ENCODE measurements at places on chromosomes 5 and 9.

- no peak for DNase-seq
Measured at GRCh38 chr5:109605207-109605730, 84.5 kb upstream of the MAN2A1 start.

- DNase-seq: no peak
Measured at GRCh38 chr9:113695901-113696300, 180.2 kb upstream of the ZNF618 start.

GRCh38 chr9:123655681-123656423 lies 274.1 kb downstream of the DENND1A start:
- DNase-seq: no peak

- no peak for DNase-seq
Measured at GRCh38 chr9:13388157-13388556, 108.7 kb upstream of the MPDZ start.

DNA sequence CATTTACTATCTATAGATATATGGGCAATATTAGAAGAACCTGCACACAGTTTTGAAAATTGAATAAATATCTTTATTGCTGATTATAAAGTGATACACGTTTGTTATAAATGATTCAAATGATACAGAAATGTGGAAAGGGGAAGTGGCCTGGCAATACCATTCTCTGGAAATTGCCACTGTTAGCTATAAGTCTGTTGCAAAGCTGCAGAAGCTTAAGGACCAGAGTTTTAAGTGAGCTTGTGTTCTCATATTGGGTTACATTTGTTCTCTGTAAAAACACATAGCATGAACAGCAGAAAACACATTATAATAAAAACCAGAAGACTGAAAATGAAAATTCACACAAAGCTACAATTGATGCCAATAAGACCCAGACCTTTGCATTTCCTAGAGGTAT lies 59.6 kb downstream of the RASGRF2 start:
- DNase-seq: no peak

GRCh38 chr5:6583049-6583880 lies 49.6 kb downstream of the NSUN2 start:
- DNase-seq: no peak

GRCh38 chr5:174418809-174419539 lies 305.4 kb upstream of the MSX2 start:
- no peak for DNase-seq

DNA sequence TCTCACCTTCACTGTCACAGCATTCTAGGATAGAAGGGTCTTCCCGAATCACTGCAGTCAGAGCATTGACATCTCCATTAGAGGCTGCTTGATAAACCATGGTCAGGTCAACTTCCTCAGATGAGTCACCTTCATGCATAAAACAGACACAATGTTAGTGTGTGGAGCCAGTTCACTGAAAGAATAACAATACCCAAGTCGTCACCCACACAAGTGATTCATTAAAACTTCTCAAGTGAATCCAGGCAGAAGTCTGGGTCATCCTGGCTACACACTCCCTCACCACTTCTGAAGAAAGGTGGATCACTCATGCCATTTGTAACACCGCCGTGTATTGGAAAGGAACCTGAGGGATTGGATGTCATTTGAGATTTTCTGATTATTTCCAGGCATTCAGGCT lies 49.6 kb downstream of the ANKRD55 start:
- DNase-seq: peak; percentile 56

GRCh38 chr9:133304477-133305377 lies 29.7 kb upstream of the ABO start:
- no peak for DNase-seq

DNA sequence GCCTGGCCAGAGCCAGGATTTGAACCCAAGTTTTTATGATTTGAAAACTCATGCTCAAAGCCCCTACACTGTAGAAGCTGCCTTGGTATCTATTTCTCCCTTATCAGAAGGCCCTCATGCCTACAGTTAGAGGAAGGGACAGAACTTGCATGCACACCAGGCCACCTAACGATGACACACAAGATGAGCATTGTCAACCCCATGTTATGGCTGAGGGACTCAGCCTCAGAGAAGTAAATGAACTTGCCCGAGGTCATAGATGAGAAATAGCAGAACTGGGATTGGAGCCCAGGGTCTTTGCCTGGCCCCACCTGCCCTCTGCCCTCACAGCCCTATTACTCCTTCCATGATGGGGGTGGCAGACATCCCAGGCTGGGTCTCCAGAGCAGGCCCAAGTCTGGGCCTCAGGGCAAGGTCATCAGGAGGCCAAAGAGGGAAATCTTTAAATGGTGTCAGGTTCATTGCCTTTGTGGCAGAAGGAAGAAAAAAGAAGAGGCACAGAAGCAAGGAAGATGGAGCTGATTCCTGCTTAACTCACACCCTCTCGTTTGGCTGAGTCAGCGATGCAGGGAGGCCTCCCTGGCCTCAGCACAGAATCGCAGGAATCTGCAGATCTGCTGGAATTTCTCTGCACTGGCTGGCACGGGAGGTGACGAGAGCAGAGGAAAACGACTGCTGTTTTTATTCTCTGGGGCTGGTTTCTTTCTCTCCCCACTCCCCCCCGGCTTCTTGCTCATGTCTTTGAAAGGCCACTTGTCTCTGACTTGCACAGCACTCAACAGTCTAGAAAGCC lies 20.6 kb upstream of the CRB2 start:
- peak; percentile 24 for DNase-seq

DNA sequence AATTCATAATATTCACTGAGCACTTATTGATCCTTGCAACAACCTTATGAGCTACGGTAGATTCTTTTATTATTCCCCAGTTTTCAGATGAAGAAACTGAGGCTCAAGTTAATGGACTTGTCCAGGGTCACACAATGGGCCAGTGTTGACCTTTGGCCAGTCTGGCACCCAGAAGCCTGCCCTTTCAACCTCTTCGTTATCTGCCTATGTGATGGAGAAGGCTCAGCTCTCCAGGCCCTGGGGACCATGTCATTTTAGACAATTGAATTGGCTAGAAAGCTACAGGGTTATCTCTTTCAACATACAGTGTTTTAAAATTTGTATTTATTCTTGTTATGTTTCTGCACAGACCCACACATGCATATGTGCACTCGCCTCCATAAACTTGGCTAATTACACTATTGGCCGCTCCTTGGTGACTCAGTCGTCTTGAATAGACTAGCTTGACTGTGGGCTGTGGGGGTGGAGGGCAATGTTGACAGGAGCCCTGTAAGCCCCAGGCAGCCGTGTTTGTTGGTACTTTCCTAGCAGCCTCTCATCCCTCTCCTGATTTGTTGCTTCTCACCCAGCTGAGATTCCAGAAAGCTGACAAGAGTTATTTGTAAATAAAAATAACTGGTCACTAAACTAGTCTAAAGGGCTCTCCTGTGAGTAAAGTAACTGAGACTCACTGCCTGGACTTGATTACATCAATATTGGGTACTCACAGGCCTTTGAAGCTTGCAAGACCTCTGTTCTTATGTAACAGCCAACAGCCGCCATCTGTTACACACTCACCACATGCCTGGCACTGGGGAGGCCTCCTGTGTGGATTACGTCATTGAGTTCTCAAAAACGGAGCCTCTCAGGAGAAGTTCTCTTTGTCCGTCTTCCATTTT lies 8.5 kb upstream of the ANGPTL2 start:
- peak; percentile 78 for DNase-seq

DNA sequence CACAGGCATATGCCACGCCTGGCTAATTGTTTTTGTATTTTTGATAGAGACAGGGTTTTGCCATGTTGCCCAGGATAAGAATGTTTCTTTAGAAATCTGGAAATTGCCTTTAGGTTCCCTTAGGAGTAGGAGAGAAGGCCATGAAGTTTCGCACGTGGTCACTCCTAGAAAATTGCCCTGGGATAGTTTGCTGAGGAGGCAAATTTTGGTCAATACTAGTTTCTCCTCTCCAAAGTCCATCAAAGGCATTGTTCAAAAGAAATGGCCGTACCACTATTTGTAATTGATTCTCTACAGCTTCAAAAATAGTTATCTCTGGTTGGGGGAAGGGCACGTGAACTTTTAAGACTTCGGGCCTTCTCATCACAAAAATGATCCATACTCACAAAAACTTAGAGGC lies 845 bp upstream of the SLC30A5 start:
- DNase-seq: no peak

DNA sequence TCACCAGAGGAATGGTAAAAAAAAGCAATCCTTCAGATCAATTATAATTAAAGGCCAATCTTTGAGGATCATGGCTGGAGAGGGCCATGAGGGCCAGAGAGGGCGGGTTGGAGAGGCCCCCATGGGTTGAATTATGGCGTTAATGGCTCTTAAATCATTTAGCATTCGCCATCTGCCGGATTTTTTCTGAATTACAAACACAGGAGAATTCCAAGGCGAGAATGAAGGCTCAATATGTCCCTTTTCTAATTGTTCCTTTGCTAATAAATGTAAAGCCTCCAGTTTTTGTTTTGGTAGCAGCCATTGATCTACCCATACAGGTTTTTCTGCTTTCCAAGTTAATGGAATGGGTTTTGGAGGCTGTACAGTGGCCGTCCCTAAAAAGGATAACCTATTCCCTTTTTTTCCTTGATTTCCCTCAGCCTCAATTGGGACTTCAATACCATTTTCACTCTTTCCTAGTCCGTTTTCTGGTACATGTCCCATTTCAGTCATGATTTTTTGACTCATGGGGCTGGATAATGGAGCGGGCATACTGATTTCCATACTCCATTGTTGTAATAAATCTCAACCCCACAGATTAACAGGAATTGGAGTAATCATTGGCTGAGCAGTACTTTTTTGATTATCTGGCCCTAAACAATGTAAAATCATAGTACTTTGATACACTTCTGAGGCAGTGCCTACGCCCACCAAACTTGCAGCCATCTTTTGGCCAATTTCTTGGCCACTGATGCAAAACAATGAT lies 6.7 kb upstream of the TMEM141 start:
- no peak for DNase-seq

- no peak for DNase-seq
Measured at GRCh38 chr9:9778293-9778692, 834.5 kb downstream of the PTPRD start.

DNA sequence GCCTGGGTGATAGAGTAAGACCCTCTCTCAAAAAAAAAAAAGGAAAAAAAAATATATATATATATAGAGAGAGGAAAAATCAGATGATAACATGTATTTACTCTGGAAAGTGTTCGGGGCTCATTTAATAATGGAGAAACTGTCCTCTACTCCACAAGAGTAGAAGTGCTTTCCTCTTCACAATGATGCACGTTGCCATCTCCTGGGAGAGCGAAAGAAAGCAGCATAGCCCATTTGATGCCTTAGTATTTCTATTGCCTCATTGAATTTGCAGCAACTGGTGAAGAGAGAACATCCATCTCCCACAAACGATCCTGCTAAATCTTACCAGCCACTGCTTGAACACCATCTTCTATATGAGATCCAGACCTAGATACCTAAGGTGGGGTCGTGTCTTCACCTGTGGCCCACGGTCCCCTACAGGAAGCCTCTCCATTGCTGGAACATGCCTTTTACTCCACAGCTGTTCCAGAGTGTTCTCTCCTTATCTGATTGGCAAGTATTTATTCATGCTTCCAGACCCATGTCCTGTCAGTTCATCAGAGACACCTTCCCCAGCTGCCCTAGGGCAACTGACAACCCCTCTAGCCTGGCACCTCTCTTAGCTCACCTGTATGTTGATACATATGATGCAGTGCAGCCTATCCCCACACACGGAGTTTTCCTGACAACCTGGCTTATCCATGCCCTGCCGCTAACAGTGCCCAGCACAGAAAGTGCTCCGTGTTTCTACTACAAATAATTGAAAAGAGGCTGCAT lies 115.3 kb downstream of the MARCHF11 start:
- DNase-seq: no peak

- no peak for DNase-seq
Measured at GRCh38 chr9:129391221-129391661, 213.2 kb upstream of the IER5L start.

DNA sequence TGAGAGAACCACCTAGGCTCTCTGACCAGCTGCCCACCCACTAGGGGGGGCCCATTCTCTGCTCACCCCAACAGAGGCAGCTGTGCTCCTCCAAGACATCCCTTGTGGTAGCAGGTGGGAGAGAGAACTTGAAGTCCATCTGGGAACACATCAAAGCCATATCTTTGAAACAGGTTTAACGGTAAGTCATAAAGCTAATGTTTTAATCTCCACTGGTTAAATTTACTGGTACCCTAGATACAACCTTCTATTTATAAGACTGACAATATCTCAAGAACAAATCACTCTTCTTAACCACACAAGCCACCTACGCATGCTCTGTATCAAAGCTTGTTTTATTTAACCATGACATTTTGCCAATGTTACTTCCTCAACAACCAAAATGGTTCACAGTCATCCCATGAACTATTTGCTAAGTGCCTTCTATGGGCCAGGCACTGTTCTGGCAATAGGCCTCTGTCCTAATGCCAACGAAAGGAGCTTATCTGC lies 20.4 kb downstream of the AUH start:
- no peak for DNase-seq

DNA sequence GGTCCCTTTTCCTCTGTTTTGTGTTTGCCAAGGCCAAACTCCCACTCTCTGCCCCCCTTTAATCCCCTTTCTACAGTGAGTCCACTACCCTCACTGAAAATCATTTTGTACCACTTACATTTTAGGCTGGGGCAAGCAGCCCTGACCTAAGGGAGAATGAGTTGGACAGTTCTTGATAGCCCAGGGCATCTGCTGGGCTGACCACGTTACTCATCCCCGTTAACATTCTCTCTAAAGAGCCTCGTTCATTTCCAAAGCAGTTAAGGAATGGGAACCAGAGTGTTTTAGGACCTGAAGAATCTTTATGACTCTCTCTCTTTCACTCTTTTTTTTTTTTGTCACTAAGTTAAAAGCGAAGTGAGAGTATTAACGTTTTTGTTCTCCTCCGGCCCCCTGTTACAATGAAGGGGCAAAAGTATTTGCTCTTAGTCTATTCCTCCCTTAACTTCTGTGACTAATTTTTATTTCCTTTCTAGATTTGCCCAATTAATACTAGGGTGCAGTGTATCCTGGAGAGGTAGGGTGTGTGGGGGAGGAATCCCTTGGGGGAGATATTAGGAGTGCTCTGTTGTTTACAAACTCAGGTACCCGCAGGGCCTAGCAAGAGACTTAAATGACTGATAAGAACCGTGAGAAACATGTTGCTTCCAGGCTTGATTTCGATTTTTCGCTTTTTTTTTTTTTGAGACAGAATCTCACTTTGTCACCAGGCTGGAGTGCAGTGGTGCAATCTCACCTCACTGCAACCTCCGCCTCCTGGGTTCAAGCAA lies 14.7 kb downstream of the GM2A start:
- no peak for DNase-seq

GRCh38 chr9:37784291-37784615 lies 611 bp downstream of the EXOSC3 start:
- DNase-seq: no peak

Data from HFF-Myc (cell line).